Suprapubic skin (tissue), 4 donors: ENCODE measurements at places on chromosomes 4 and X.

GRCh38 chr4:69995526-69996016 is at the start of gene STATH:
STATH (plus strand) TSS chr4:69995966; CDS start chr4:69998438, 2,472 bp downstream.
- no peak for DNase-seq

DNA sequence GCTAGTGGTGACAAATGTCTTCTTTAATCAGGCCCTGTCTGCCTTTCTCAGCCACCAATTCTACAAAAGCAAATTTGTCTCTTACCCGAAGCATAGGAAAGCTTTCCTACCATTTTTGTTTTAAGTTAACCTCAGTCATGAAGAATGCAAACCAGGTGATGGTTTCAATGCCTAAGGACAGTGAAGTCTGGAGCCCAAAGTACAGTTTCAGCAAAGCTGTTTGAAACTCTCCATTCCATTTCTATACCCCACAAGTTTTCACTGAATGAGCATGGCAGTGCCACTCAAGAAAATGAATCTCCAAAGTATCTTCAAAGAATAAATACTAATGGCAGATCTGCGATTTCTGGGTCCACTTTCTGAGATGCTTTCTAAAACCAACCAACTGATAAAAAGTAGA is 23.9 kb downstream of the SRD5A3 start:
- DNase-seq: no peak

GRCh38 chrX:137387646-137388045 is 178.3 kb upstream of the ZIC3 start:
- DNase-seq: no peak

DNA sequence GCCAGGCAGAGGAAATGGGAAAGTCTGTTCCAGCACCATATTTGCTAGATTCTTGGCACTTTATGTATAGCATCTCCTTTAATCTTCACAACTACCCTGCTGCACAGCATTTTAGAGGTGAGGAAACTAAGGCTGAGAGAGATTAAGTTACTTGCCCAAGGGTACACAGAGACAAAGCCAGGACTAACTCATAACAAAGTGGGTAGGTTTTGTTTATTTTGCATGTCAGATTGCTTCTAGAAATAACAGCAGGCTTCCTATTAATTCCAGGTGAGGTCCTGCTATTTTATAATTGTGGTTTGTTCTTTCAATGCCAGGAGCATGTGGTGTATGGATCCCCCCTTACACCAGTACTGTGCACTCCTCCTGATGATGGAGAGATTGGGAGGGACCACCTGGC is 15.0 kb downstream of the TCEANC start:
- DNase-seq: no peak
